ENCODE measurements at places on chromosomes 7 and 10.

DNA sequence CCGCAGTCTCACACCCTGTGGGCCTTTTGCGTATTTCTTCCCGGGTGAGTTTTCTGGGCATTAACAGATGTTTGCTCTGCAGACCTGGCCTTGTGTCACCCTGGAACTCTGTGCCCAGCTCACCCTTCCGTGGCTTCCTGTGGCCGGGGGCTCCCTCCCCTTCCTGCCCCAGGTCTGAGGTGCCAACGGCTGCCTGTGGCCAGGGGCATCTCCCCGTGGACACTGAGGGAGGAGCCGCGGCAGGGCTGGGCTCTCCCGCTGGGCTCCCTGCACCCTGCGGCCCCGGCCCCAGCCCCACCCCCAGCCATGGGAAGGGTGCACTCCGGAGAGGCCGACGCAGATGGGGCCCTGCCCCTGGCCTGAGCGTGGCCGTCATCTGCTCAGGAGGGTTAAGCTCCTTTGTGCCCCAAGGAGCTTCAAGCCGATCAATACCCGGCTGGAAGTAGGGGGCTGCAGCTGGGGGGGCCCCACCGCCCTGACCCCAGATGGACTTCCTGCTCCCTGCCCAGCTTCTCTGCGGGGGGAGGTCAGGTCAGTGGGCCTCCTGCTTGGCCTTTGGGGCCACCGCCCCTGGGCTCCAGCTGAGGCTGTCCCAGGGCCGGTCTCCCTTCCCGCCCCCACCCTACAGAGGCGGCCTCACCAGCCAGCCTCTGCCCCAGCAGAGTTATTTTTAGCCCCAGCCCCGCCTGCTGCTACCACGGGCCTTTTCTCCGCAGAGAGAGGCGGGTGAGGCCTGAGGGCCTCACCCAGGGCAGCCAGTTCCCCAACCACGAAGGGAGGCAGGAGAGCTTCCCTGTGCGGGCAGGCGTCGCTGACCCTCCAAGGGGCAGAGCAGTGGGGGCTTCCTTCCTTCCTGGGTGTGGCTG is 24.2 kb downstream of the PWWP2B start:
- DNase-seq = no peak

DNA sequence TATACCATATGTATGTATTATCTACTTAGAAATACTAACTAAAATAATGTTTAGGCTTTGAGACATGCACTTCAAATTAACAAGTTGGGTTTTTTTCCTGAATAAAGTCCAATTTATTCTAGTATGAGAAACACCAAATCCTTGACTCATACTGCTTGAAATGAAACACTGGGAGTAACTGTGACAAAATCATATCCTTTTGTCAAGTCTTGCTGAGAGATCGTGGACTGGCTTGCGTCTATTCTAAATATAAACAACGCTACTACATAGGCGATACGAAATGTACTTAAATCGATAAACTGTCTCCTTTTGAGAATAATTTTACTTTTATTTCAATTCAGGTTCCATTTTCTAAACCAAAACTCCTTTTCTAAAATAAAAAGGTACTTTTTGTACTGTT is 16.3 kb downstream of the SMURF1 start:
- no peak for DNase-seq

DNA sequence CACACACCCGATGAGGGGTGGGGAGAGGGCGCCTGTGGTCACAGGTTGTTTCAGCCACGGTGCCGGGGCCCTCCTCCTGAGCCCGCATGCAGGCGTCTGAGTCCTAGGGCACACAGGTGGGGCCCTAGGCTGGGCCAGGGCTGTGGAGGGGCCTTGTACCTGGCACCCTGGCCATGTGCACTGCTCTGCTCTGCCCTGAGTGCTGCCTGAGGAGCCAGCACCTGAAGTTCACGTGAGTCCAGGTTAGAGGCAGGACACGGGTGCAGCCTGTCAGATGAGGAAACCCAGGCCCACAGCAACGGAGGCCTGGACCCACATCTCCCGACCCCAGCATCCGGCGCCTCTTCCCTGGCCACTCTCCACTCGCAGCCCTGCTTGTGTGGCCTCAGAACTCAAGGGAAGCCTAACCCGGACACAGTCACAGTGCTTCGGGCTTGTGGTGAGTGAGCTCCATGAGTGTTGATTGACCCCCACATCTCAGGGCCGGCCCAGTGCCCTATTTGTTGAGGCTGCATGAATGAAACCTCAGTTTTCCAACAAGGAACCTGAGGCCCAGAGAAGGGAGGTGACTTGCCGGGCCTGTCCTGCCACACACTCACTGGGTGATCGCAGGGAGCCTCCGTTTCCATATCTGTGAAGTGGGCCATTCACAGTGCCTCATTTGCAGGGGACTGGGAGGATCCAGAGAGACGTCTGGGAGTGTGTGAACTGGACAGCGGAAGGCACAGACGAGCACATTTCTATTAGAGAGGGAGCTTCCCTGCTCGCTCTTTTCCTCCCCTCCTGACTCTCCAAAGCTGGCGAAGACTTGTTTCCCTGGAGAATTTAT is 39.6 kb downstream of the PPIF start:
- peak; percentile 75 for DNase-seq

GRCh38 chr10:5930272-5930671 is 40.2 kb downstream of the FBH1 start:
- DNase-seq = peak; percentile 67

- DNase-seq = peak; percentile 70
Measured at GRCh38 chr7:484356-485101, 35.1 kb downstream of the PDGFA start.
